CD8-positive, alpha-beta memory T cell (primary cell): ENCODE measurements at places on chromosomes 11 and 22.
A peak's percentile ranks its signal among the peaks of the same experiment; 100 is the strongest.

GRCh38 chr11:73851046-73851764, 25.4 kb downstream of the COA4 start:
- H3K27me3 ChIP-seq = no peaks in the 10 kb centered on the region
- no peak overlapping the region for H3K4me3 ChIP-seq
- DNase-seq = no peak
- no peaks in the 10 kb centered on the region for H3K4me1 ChIP-seq
- H3K27ac ChIP-seq = no peak overlapping the region
- no peaks in the 10 kb centered on the region for H3K36me3 ChIP-seq

GRCh38 chr11:81476345-81476744, 1257.3 kb downstream of the FAM181B start:
- no peak overlapping the region for H3K4me3 ChIP-seq
- DNase-seq = no peak
- no peak overlapping the region for H3K27ac ChIP-seq
- H3K36me3 ChIP-seq = no peaks in the 10 kb centered on the region
- no peaks in the 10 kb centered on the region for H3K27me3 ChIP-seq

DNA sequence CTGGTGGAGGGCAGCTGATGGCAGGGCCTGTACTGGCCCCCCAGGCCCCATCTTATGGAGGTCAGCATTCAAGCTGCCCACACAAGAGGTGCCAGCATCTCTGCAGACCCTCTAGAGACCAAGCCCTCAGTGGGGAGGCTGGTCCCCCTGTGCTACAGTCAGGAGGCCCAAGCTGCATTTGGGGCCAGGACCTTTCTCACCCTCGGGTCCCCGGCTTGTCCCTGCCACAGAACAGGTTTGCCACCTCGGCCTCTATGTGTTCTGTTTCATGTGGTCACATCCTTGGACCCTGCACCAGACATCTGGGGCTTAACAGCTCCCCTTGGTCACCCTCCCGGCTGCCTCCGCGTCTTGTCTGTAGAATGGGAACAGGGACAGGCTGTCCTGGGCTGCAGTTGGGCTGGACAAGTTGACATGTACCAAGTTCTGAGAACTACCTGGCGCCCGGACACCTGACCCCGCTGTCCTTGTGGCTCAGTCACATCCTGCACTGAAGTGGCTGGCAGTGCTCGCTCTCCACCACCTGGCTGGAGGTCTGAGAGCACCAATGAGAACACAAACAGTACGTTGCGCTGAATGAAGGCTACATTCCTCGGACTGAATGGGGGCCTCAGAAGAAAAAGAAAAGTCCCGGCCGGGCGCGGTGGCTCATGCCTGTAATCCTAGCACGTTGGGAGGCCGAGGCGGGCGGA, 2.7 kb upstream of the PLXNB2 start:
- no peak for DNase-seq
- H3K4me3 ChIP-seq = no peak overlapping the region
- H3K27ac ChIP-seq = no peak overlapping the region
- H3K27me3 ChIP-seq = peaks cover 4% of the 10 kb centered on the region
- H3K4me1 ChIP-seq = peaks cover 15% of the 10 kb centered on the region
- H3K36me3 ChIP-seq = no peaks in the 10 kb centered on the region

- no peak overlapping the region for H3K4me3 ChIP-seq
- no peaks in the 10 kb centered on the region for H3K27me3 ChIP-seq
- no peak for DNase-seq
- no peak overlapping the region for H3K27ac ChIP-seq
Measured at GRCh38 chr11:95750101-95750500, 39.5 kb downstream of the FAM76B start.

GRCh38 chr11:9643751-9644150, 20.1 kb upstream of the SWAP70 start:
- H3K4me3 ChIP-seq = no peak overlapping the region
- no peaks in the 10 kb centered on the region for H3K36me3 ChIP-seq
- H3K27me3 ChIP-seq = no peaks in the 10 kb centered on the region
- no peak for DNase-seq

- peaks cover 59% of the 10 kb centered on the region for H3K4me1 ChIP-seq
- H3K27ac ChIP-seq = peak overlapping the region; percentile 98
- H3K27me3 ChIP-seq = no peaks in the 10 kb centered on the region
- DNase-seq = no peak
Measured at GRCh38 chr22:38700270-38700788, 414 bp downstream of the JOSD1 start.

GRCh38 chr11:128551611-128552335, 35.6 kb downstream of the ETS1 start:
- H3K27me3 ChIP-seq = no peaks in the 10 kb centered on the region
- peaks cover 62% of the 10 kb centered on the region for H3K4me1 ChIP-seq
- no peak overlapping the region for H3K4me3 ChIP-seq
- H3K36me3 ChIP-seq = no peaks in the 10 kb centered on the region
- no peak for DNase-seq

DNA sequence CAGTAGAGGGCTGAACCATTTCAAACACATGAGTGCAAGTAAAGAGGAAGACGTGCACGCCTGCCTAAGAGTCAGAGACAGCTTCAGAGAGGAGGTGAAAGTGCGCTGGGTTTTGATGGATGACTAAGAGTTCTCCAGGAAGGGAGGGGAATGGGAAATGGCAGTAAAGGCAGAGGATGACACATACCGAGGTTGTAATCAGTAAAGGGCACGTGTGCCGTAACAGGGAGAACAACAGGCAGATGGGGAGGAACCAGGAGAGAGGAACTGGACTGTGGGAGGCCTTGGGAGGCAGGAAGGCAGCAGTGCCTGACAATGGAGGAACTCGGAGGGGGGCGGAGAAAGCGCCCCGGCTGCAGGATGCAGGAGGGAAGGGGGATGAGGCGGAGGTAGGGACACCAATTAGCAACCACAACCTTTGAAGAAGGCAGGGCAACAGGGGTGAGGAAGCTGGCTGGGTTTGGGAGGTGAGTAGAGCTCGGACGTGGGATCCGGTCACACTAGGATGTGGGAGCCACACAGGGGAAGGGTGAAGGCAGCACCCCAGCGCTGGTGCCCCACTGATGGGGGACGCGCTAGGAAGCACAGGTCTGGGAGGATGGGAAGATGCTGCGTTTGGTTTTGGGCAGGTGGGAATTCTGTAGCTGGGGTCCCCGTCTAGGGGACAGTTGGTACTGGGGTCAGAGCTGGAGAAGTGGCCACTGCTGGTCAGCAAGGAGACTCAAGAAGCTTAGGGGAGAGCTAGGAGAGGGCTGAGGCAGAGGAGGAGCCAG, 67.4 kb downstream of the SCUBE1 start:
- no peak for DNase-seq
- H3K36me3 ChIP-seq = no peaks in the 10 kb centered on the region
- no peak overlapping the region for H3K27ac ChIP-seq

GRCh38 chr11:96205460-96205809, 137.6 kb downstream of the MAML2 start:
- no peaks in the 10 kb centered on the region for H3K36me3 ChIP-seq
- H3K4me3 ChIP-seq = no peak overlapping the region
- no peaks in the 10 kb centered on the region for H3K27me3 ChIP-seq
- peaks cover 70% of the 10 kb centered on the region for H3K4me1 ChIP-seq

- H3K27me3 ChIP-seq = peaks cover 12% of the 10 kb centered on the region
- DNase-seq = no peak
- H3K27ac ChIP-seq = no peak overlapping the region
- no peaks in the 10 kb centered on the region for H3K36me3 ChIP-seq
- no peak overlapping the region for H3K4me3 ChIP-seq
- peaks cover 44% of the 10 kb centered on the region for H3K4me1 ChIP-seq
Measured at GRCh38 chr22:30393885-30394284, 2.9 kb upstream of the SEC14L2 start.

DNA sequence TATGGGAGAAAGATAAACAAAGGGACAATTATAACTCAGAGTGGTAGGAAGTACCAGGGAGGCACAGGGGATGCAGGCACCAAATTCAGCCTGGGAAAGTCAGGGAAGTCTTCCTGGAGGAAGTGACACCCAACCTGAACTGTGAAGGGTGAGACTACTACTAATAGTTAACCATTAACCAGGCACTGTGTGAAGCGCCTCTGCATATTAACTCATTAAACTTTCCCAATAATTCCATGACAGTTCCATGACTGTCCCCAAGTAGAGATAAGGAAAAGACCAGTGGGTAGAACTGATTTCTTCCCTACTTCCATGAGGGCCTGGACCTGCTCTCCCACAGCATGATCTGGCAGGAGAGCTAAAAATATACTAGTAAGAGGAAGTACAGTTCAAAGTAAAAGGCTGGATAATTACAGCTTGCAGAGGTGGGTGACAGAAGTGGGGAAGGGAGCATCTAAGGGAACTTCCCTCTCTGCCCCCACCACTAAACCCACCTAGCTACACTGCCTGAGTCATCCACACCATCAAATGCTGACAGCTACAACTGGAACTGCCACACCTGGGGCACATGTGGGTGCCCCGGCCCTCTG, 4.7 kb upstream of the AP1B1 start:
- H3K4me3 ChIP-seq = no peak overlapping the region
- DNase-seq = no peak
- peaks cover 7% of the 10 kb centered on the region for H3K4me1 ChIP-seq
- no peak overlapping the region for H3K27ac ChIP-seq
- no peaks in the 10 kb centered on the region for H3K27me3 ChIP-seq
- H3K36me3 ChIP-seq = no peaks in the 10 kb centered on the region

GRCh38 chr22:50227579-50228215, 17.1 kb downstream of the TUBGCP6 start:
- no peaks in the 10 kb centered on the region for H3K4me1 ChIP-seq
- no peak overlapping the region for H3K4me3 ChIP-seq
- H3K36me3 ChIP-seq = peaks cover 31% of the 10 kb centered on the region
- no peaks in the 10 kb centered on the region for H3K27me3 ChIP-seq

DNA sequence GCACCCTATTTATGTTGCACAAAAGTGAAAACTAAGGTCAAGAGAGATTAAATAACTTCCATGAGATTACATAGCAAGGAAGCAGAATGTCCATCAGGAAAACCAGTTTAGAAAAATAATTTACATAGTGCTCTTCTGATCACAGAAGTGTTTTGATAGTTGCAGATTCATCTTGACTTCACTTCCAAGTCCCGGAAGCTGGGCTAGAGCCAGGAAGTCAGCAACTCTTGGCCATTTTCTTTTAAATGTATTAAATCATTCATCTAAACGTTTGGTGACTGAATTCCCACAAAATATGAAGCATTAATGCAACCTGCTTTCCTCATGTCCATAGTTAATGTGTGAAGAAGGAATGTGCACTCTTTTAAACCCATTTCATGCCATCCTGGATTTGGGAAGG, 29.7 kb downstream of the APLP2 start:
- H3K27ac ChIP-seq = no peak overlapping the region
- DNase-seq = no peak
- H3K4me3 ChIP-seq = no peak overlapping the region
- H3K27me3 ChIP-seq = no peaks in the 10 kb centered on the region
- no peaks in the 10 kb centered on the region for H3K4me1 ChIP-seq

- no peak for DNase-seq
- H3K4me1 ChIP-seq = no peaks in the 10 kb centered on the region
- H3K36me3 ChIP-seq = no peaks in the 10 kb centered on the region
- H3K4me3 ChIP-seq = no peak overlapping the region
Measured at GRCh38 chr11:131745405-131745804, 375.0 kb downstream of the NTM start.

- H3K4me1 ChIP-seq = peaks cover 4% of the 10 kb centered on the region
- H3K36me3 ChIP-seq = peaks cover 22% of the 10 kb centered on the region
- H3K4me3 ChIP-seq = no peak overlapping the region
- DNase-seq = no peak
- no peaks in the 10 kb centered on the region for H3K27me3 ChIP-seq
- no peak overlapping the region for H3K27ac ChIP-seq
Measured at GRCh38 chr11:65535102-65535501, 10.2 kb downstream of the SCYL1 start.

GRCh38 chr11:22774716-22775115, 54.9 kb downstream of the SVIP start:
- no peak overlapping the region for H3K27ac ChIP-seq
- DNase-seq = no peak
- H3K27me3 ChIP-seq = no peaks in the 10 kb centered on the region
- H3K36me3 ChIP-seq = no peaks in the 10 kb centered on the region
- no peak overlapping the region for H3K4me3 ChIP-seq
- no peaks in the 10 kb centered on the region for H3K4me1 ChIP-seq

- no peaks in the 10 kb centered on the region for H3K27me3 ChIP-seq
- no peaks in the 10 kb centered on the region for H3K4me1 ChIP-seq
- no peak for DNase-seq
- H3K36me3 ChIP-seq = no peaks in the 10 kb centered on the region
Measured at GRCh38 chr22:22068657-22069056, 86.1 kb upstream of the TOP3B start.

DNA sequence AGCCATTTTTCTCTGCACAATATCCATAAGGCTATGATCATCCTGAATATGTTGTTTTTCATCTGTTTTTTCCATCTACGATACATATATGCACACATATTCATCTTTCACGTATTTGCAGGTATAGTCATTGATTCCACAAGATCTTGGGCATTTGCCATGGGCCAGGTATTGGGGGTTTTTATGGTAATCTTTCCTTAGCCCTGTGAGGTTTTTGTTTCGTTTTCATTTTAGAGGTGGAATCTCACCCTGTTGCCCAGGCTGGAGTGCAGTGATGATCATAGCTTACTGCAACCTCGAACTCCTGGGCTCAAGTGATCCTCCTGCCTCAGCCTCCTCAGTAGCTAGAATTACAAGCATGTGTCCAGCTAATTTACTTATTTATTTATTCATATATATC, 20.0 kb downstream of the CD6 start:
- H3K27me3 ChIP-seq = no peaks in the 10 kb centered on the region
- H3K36me3 ChIP-seq = peaks cover 52% of the 10 kb centered on the region

DNA sequence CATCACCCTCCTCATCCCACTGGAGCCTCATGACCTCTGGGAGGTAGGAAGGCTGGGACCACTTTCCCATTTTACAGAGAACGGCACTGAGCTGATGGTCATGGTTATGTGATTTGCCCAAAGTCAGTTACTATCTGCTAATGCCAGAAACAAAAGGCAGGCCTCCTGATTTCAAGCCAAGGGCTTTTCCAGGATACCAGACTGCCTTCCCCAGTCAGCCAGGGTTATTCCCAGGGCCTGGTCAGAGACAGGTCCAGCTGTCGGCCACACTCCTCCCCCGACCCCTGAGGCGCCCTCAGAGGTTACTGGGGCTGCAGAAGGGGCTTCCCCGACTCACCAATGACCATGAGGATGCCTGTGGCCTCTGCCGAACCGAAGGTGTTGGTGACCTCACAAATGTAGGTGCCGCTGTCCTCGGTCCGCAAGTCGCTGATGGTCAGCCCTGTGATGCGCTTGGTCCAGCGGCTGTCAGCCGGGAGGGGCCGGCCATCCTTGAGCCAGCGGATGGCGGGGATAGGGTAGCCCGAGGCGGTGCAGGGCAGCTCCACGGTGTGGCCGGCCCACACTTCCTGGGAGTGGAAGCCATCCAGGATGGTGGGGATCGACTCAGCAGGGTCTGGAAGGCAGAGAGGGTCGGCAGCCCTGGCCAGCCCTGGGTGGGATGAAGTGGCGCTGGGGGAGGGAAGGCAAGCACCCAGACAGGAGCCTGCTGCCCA, 197.0 kb downstream of the CEP164 start:
- H3K27ac ChIP-seq = no peak overlapping the region
- H3K4me3 ChIP-seq = no peak overlapping the region
- no peaks in the 10 kb centered on the region for H3K36me3 ChIP-seq
- no peaks in the 10 kb centered on the region for H3K27me3 ChIP-seq
- DNase-seq = no peak

GRCh38 chr22:26770624-26771023, 113.2 kb downstream of the MIAT start:
- H3K4me3 ChIP-seq = no peak overlapping the region
- H3K27me3 ChIP-seq = no peaks in the 10 kb centered on the region
- H3K4me1 ChIP-seq = no peaks in the 10 kb centered on the region
- peaks cover 3% of the 10 kb centered on the region for H3K36me3 ChIP-seq
